ENCODE measurements at places on chromosomes 4 and X. TPM values are rescaled to one million over a fixed set of nuclear protein-coding genes. Genes with fewer than 3 reads are reported as not detected.

GRCh38 chr4:164856396-164856795 is 20.6 kb upstream of the APELA start:
- DNase-seq = no peak

TBC1D8B gene
- polyA plus RNA-seq = 0.28 TPM

DNA sequence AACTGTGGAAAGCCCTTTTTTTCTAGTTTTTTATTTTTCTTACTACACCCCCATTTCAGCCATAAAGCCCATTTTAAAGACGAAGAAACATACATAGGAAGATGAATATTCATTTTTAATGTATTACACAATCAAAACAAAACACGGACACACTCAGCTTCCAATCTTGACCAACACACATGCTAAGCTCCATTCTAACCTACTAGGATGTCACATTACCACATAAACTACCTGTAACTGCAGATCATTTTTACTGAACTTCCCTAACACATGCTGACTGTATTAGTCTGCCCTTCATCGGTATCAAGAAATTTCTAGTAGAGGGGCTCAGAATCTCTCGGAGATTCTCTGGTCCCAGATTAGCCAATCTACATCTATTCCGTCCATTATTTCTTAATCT is 1.8 kb downstream of the CCNI start:
- no peak for DNase-seq

- no peak for DNase-seq
Observed at GRCh38 chrX:131063613-131064012, 5.5 kb downstream of the ARHGAP36 start.

- DNase-seq = no peak
Observed at GRCh38 chr4:137536789-137537561, 4.7 kb upstream of the PCDH18 start.

Data from CD4-positive, alpha-beta memory T cell (primary cell).